Hepatocyte (in vitro differentiated cells): ENCODE measurements at places on chromosomes 7 and 10. TPM values are rescaled to one million over a fixed set of nuclear protein-coding genes. Genes with fewer than 3 reads are reported as not detected.
A peak's percentile ranks its signal among the peaks of the same experiment; 100 is the strongest.

The BLNK gene
- 4.8 and 6.9 TPM in 2 replicates for total RNA-seq

The SAMD9 gene
- 2.6 and 4.4 TPM in 2 replicates for total RNA-seq

The BAG3 gene
- 13.9 and 18.2 TPM in 2 replicates for total RNA-seq

The PKD2L1 gene
- 0.10 TPM in 1 of 2 replicates, not detected in the other for total RNA-seq

The KCNIP2 gene
- total RNA-seq: 0.36 and 0.87 TPM in 2 replicates

The CALML5 gene
- total RNA-seq: not detected in 2 replicates

The ABCC2 gene
- 56.7 and 63.1 TPM in 2 replicates for total RNA-seq

The GIMAP7 gene
- 0.12 and 0.33 TPM in 2 replicates for total RNA-seq

DNA sequence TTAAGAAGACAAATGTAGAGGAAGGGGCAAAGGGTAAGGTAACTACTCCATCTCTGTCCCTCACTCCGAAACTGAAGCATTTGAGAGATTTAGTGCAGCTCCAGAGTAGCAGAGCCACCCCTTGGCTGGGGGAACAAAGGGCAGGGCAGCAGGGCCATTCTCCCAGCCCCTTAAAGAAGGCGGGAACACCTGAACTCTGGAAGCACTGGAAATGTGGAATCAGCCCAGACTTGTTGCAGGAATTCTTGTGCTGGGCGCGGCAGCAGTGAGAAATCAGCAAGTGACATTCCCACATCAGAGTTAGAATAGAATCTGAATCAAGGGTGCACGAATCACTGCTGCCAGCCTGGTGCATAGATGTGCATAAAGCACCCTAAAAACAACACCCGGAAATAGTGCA, 34.4 kb upstream of the GRM8 start:
- no peak overlapping the region for H3K27ac ChIP-seq
- no peaks in the 10 kb centered on the region for H3K27me3 ChIP-seq
- H3K4me1 ChIP-seq: no peaks in the 10 kb centered on the region
- no peak overlapping the region for H3K4me3 ChIP-seq

DNA sequence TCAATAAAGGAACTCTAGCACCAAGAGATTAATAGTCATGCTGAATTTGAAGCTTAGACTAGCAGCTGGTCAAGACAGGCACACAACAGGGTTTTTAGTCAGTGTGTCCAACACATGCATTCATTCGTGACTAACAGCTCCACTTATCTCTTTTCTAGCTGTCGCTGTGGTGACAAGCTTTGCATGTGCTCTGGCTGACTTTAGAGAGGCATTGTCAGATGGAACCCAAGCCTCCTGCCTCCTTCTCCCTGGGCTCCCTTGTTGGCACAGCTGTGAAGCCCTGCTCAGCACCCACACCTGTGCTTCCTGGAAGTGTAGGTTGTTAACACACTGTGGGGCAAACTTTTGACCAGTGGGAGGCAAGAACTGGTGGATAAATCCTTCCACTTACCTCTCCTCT, 9.8 kb upstream of the AGK start:
- no peak overlapping the region for H3K4me3 ChIP-seq
- no peak for DNase-seq
- H3K4me1 ChIP-seq: no peaks in the 10 kb centered on the region
- H3K36me3 ChIP-seq: no peaks in the 10 kb centered on the region
- no peak overlapping the region for H3K27ac ChIP-seq

GRCh38 chr7:34982371-34983019, 54.8 kb downstream of the DPY19L1 start:
- H3K27ac ChIP-seq: no peak overlapping the region
- no peak for DNase-seq
- no peaks in the 10 kb centered on the region for H3K36me3 ChIP-seq
- H3K4me1 ChIP-seq: no peaks in the 10 kb centered on the region
- H3K27me3 ChIP-seq: no peaks in the 10 kb centered on the region

- no peak overlapping the region for H3K27ac ChIP-seq
- no peaks in the 10 kb centered on the region for H3K36me3 ChIP-seq
- H3K4me1 ChIP-seq: no peaks in the 10 kb centered on the region
- DNase-seq: no peak
- no peak overlapping the region for H3K4me3 ChIP-seq
Measured at GRCh38 chr7:30206491-30206890, 71.7 kb downstream of the MTURN start.

- no peak overlapping the region for H3K27ac ChIP-seq
- no peaks in the 10 kb centered on the region for H3K4me1 ChIP-seq
- H3K4me3 ChIP-seq: no peak overlapping the region
- no peak for DNase-seq
Measured at GRCh38 chr7:9498303-9498702, 1064.9 kb downstream of the NXPH1 start.

- H3K27me3 ChIP-seq: no peaks in the 10 kb centered on the region
- H3K27ac ChIP-seq: no peak overlapping the region
Measured at GRCh38 chr10:3992382-3993178, 207.6 kb upstream of the KLF6 start.

GRCh38 chr7:159051916-159052315, 92.8 kb downstream of the VIPR2 start:
- H3K27me3 ChIP-seq: no peaks in the 10 kb centered on the region
- no peaks in the 10 kb centered on the region for H3K36me3 ChIP-seq
- H3K27ac ChIP-seq: no peak overlapping the region
- H3K4me3 ChIP-seq: no peak overlapping the region
- no peaks in the 10 kb centered on the region for H3K4me1 ChIP-seq

- no peak overlapping the region for H3K27ac ChIP-seq
- DNase-seq: no peak
- H3K36me3 ChIP-seq: no peaks in the 10 kb centered on the region
Measured at GRCh38 chr7:44307905-44308595, 17.3 kb downstream of the CAMK2B start.

- no peak overlapping the region for H3K4me3 ChIP-seq
- no peaks in the 10 kb centered on the region for H3K36me3 ChIP-seq
- H3K27ac ChIP-seq: no peak overlapping the region
- H3K4me1 ChIP-seq: peaks cover 6% of the 10 kb centered on the region
- no peaks in the 10 kb centered on the region for H3K27me3 ChIP-seq
Measured at GRCh38 chr7:94289071-94289470, 105.6 kb upstream of the COL1A2 start.

GRCh38 chr10:8213735-8214134, 159.2 kb downstream of the GATA3 start:
- H3K36me3 ChIP-seq: no peaks in the 10 kb centered on the region
- no peak overlapping the region for H3K27ac ChIP-seq
- no peak for DNase-seq
- no peak overlapping the region for H3K4me3 ChIP-seq

- no peak overlapping the region for H3K4me3 ChIP-seq
- no peaks in the 10 kb centered on the region for H3K27me3 ChIP-seq
- no peak overlapping the region for H3K27ac ChIP-seq
- DNase-seq: no peak
- H3K36me3 ChIP-seq: no peaks in the 10 kb centered on the region
Measured at GRCh38 chr10:43963793-43964425, 315.2 kb upstream of the ZNF32 start.

- no peaks in the 10 kb centered on the region for H3K27me3 ChIP-seq
- no peaks in the 10 kb centered on the region for H3K36me3 ChIP-seq
- H3K4me1 ChIP-seq: no peaks in the 10 kb centered on the region
- H3K27ac ChIP-seq: no peak overlapping the region
- DNase-seq: peak; percentile 52
Measured at GRCh38 chr10:49512121-49512809, 26.7 kb downstream of the ERCC6 start.
